ENCODE measurements at places on chromosomes 12 and 14.

DNA sequence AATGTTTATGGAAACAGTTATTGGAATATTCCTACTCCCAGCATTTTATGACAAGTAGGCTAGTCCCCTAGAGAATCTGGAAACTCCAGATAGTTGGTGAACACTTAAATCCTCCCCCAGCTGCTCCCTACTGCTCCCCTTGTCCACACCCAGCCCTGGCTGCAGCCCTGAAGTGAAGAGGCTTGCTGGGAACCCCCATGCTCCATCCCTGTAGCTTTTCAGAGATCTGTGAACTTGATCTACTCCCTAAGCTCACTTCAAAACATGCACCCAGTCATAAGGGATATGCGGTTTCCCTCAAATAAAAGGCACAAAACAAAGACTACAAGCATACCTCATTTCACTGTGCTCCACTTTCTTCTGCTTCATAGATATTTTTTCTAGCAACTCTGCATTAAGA, 33.2 kb downstream of the EGLN3 start:
- DNase-seq = no peak

DNA sequence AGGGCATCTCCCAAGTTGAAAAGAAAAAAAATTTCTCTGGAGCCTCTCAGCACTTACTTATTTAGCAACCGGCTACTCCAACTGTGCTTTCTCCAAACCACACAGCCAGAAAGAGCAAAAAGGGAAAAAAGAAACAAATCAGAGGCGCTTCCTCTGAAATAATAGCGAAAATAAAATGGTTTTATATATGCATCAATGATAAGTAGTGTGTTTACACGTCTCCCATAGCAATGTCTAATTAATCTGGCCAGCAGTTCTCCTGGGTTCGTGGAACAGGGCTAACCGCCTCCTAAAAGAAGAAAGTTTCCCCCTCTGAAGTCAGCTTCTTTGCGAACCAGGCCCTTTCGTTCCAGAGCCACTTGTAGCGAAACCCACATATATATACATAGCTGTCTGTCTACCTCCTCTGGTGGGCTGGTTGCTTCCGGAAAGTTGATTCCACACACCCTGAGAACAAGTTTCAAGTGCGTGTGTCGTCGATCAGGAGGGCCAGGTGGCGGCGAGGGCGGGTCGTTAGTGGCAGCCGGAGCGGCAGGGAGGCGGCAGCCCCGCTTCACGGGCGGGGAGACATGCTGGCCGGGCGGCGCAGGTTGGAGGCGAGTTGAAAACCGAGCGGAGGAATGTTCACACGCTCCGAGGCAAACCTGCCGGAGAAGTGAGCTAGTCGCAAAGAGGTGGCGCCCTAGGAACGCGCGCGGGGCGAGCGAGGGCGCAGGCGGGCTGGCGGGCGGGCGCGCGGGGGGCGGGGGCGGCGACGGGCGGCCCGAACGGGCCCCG, 2.7 kb downstream of the PTHLH start:
- no peak for DNase-seq

DNA sequence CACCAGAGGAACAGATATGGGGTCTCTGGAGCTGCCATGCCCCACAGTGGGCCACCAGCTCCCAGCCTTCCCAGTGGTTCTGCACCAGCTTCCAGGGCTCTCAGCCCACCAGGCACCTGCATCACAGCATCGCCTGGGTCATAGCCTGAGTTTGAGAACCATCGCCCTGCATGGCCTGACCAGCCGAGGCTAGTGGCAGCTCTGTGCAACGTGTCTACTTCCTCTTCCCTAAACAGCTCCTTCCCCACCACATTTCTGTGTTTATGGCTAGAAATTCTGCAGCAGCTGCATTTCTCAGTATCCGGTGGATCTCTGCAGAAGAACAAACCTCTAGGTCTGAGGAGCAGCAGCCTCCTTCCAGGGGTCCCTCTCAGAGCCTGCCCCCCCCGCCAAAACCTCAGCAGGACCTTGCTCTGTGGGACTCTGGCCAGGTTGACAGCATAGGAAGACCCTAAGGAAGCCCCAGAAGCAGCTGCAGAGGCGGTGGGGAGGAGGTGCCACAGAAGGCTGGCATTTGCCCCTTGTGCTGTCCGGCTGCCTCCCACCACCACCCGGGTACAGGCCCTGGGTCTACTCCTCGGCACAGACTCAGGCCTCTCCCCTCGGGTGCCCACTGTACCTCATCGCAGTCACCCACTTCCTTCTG, 47.7 kb downstream of the PSMA6 start:
- DNase-seq = no peak

DNA sequence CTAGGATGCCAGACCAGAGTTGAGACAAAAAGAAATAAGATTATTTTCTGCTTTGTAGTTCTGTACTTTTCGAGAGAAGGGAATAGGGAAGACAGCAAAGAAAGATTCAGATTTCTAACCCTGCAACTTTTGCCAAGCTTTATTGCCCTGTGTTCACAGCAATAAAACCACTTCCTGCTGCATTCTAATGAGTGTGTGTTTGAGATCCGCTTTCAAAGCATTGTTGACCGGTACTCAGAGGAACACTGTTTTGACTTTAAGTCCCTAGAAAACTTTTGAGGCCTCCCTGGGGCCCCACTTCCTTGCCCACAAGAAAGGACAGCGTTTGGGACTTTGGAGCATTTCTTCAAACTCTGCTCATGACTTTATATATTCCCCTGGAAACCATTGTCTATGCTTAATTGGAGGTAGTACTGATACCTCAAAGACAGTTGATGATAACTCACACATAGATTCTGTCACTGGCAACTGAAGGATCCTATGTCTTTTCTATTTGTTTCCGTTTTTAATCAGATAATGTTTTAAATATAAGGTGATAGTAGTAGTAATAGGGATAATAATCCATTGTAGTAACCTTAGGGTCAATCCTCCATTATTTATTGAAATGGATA, 1.3 kb downstream of the RNASE6 start:
- DNase-seq = no peak

DNA sequence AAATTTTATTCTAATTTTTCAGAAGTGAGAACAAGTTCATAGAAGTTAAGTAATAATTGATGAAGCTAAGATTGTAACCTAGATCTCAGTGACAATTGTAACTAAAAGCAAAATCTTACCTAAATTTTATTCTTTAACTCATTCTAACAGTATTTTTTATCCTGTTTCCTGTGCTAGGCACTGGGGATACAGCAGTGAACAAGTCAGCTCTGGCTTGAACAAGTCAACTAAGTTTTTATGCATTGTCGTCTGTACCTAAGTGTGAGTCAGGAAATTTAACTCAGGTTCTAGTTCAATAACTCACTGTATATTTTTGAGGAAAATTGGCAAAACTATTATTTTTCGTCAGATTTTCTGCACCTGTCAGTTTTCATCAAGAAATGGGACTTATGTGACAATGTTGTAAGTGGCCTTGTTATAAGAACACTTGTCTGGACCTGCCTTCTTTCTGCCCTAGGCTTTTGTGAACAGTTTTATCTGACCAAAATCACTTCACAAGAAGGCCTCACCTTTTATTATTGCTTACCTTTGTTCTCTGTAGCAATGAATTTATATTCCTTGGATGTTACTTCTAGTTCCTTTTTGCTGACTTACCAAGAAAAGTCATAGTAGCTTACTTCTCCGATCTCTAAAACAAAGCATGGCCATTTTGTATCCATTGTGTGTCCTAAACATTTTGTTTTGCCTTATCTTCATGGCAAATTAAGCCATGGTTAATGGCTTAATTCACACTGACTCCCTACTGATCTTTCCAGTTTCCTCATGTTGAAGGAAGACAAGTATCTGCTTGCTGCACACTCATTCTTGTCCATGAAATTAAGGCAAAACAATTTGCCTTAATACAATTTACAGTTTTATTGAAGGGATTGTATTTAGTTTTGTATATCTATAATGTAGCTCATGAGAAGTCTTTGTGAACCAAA, 2.7 kb downstream of the TMTC3 start:
- DNase-seq = no peak
